ENCODE measurements at places on chromosomes 6 and 20.

- DNase-seq, result no peak
These were observed 332.4 kb upstream of the PRDM1 start for GRCh38 chr6:105753620-105754211.

DNA sequence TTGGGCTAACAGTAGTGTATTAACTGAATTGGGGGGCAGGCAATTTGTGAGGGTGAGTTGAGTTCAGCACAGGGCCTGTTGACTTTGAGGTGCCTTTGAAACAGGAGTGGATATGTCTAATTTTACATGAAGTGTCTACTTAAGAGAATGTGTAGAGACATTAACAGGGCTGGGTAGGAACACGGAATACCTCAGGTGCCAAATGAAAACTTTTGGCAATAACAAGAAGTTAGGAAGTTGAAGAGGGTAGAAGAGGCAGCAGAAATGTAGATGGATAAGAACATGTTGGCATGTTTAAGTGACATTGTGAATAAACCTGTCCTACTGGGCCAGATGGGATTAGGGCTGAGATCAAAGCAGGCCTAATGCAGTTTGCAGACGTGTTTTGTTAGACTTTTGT lies 117.0 kb downstream of the SLC16A10 start:
- no peak for DNase-seq

DNA sequence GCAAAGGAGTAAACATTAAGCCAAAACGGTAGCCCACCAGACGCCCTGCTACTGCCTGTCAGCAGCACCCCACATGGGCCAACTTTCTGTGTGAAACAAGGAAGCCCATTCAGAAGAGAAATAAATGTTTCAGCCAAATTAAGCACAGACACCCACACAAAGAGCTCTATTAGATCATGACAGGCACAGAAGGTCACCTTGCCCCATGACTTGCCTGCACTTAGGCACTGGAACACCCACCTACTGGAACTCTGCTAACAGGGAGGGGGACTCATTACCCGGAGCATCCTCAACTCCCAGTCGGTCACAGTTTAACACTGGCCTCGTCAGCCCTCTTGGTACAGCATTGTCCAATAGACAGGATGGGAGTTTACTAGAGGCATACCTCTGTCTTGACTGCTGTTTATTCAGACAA lies 31.8 kb downstream of the GFOD1 start:
- DNase-seq, result no peak

GRCh38 chr6:160031442-160031841 lies 62.6 kb downstream of the IGF2R start:
- no peak for DNase-seq

DNA sequence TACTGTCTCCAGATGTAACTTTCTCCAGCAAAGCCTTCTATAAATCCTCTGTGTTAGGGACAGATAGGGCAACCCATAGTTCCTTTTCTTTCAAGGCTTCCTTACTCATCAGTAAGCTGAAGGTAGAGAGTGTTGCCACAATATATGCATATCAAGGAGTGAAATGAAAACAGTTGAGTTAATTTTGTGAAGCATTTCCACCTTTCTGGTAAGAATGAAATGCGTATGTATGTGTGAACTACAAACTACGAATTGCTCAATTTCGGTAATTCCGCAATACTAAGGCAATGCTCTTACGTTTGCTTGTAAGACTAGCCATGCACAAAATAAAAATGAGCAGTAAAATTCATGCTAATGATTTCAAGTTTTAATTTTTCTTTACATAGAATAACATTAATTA lies 61.2 kb upstream of the HBS1L start:
- DNase-seq, result no peak

GRCh38 chr6:79196912-79197311 lies 37.6 kb downstream of the HMGN3 start:
- no peak for DNase-seq

GRCh38 chr6:95120984-95121383 lies 456.4 kb upstream of the MANEA start:
- DNase-seq, result no peak

- DNase-seq, result peak; percentile 11
These were observed 31.0 kb downstream of the IRF4 start for GRCh38 chr6:422433-423054.

GRCh38 chr6:8707956-8708772 lies 272.8 kb upstream of the SLC35B3 start:
- peak; percentile 0 for DNase-seq

DNA sequence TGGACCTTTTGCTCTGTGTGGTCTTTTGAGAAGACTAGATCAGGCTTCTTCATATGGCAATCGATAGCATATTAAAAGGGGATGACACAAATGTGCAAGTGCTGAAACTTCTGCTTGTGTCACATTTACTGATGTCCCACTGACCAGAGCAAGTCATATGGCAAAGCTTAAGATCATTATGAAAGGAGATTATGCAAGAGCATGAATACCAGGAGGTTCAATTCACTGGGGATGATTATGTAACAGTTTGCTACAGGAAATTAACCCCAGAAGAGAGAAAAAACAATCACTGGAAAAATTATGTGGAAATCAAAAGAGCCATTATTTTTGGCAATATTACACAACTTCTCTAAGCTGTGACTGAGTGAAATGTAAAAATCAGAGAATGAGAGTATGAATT lies 13.7 kb upstream of the PRDM13 start:
- no peak for DNase-seq

GRCh38 chr6:75117701-75118100 lies 88.2 kb downstream of the COL12A1 start:
- DNase-seq, result no peak

DNA sequence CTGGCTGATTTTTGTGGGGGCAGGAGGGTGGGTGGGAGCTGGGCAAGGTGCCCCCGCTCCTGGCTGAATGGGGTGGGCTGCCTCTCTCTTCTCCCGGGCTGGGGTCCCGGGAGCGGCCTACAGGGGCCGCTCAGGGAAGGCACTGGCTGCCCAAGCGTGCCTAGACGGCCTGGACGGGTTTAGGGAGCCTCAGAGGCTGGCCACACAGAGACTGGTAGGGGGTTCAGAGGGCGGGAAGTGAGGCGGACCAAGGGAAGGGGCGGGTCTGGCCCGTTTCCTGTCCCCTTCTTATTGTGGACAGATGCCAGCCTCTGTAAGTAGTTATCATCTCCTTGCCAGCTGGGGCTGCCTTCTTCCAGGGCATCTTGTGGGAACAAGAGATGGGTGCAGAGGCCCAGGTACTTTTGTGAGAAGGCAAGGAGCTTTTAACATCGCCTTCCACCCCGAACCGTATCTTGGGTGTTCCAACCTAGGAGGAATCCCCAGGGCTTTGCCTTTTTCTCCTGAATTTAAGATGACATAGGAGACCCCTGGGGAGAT lies 437 bp downstream of the CD40 start:
- no peak for DNase-seq

- DNase-seq, result no peak
These were observed 541.3 kb upstream of the MARCKS start for GRCh38 chr6:113315879-113316278.

- no peak for DNase-seq
These were observed 394.7 kb upstream of the SULF2 start for GRCh38 chr20:48180024-48180423.

GRCh38 chr20:16308754-16309153 lies 264.5 kb downstream of the KIF16B start:
- no peak for DNase-seq

DNA sequence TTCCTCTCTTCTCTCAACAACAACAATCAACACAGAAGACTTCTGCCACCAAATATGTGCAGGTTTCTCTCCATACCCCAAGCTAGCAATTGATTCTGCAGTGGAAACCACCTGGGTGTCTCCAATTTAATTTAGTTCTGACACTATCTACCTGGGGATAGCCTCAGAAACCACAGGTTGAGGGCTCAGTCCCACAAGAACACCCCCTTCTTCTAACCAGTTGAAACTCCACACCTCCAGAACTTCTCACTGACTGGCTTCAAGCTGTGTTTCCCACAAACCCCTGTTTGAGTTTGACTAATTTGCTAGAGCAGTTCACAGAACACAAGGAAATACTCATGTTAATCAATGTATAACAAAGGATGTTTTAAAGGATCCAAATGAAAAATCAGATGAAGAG lies 52.5 kb upstream of the SPTLC3 start:
- DNase-seq, result no peak

DNA sequence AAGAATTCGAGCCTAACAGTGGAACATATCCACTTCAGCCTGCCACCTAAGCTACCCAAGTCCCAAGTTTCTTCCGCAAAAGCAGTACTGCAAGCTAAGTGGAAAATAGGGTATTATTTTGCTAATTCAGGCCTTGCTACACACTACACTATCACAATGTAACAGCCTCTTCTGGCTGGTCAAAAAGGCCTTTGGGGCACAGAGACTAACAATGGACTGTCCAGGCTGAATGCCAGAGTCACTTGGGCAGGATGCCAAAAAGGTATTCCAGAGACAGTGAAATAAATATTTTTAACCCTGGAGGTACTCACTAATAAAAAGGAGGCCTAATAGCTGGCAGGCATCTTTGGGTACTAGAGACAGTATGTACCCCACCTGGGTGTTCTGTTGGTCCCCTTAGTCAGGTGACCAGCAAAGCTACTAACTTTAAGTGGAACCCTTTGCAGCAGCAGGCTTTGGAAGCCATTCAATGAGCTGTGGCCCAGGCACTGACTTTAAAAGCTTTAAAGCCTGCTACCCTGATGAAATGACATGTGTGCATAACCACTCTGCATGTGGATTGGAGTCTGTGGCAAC lies 692.1 kb downstream of the HTR1B start:
- no peak for DNase-seq

DNA sequence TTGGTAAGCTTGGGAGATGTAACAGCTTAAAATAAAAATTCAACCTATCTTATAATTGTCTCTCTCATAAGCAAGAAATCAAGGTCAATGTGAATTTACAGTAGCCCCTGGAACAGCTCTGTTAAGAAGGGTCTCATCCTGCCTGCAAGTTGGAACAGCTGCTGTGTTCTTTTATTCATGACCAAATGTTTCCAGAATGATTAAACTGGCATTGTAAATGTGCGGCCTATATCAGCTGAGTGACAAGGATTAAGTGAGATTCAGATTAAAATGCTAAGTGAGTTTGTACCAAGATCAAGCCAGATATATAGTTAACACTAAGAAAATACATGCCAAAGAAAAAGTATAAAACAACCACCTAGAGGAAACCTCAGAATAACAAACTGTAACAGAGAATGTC lies 45.3 kb upstream of the NRSN1 start:
- DNase-seq, result no peak

GRCh38 chr6:119313937-119314884 lies 35.4 kb downstream of the MAN1A1 start:
- no peak for DNase-seq

DNA sequence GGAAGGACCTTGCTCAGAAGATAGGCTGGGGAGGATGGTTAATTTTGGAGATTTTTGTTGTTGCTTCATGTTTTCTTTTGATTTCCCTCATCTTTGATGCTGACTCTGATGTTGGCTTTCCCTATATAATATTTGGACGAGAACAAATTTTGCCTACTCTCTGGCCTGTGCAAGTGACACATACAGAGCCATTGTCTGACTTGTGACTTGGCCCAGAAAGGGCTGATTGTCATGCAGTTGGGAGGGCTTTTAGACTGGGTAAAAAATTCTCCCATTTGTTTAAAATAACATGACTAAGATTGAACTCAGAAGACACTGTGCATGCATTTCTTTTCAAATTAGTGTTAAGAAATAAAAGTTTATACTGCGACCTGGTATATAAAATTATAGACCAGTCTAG lies 98.6 kb upstream of the SUPT3H start:
- DNase-seq, result no peak

DNA sequence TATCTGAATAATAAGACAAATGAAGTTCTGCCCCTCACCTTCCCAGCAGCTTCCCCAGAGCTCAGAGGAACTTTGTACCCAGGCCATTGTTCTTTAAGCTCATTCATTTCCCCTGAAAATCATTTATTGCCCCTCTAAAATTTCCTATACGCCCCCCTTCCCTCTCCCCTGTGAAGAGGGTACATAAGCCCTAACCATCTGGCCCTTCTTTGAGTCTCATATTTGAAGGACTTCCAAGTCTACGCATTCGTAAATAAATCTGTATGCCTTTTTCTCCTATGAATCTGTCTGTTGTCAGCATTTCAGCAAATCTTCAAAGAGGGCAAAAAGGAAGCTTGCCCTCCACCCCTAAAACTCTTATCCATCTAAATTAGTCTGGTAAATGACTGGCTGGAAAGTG lies 73.1 kb upstream of the DST start:
- no peak for DNase-seq

DNA sequence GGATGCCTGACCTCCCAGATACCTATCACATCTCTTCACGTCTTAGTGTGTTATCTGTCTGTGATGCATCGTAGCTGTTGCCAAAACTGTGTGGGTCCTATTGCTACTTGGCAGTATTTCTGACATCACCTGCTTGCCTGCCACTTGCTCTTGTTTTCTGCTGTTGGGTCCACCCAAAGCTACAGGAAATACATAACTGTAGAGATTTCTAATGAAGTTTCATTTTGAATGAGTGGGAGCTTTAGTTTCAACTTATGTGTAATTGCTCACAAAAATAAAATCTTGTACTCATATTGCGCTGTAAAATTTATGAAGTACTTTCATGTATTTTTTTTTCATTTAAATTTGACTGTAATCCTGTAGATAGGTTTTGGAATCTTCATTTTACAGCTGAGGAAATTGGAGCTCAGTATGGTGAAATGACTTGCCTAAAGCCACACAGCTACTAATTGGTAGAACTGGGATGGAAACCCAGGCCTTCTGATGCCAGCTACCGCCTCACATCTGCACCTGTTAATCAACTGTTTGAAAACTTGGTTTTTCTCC lies 113.6 kb upstream of the MAN1A1 start:
- no peak for DNase-seq

- DNase-seq, result no peak
These were observed 382.1 kb downstream of the HACE1 start for GRCh38 chr6:104477569-104477968.

GRCh38 chr20:8796088-8796660 lies 272.7 kb upstream of the PLCB4 start:
- no peak for DNase-seq

DNA sequence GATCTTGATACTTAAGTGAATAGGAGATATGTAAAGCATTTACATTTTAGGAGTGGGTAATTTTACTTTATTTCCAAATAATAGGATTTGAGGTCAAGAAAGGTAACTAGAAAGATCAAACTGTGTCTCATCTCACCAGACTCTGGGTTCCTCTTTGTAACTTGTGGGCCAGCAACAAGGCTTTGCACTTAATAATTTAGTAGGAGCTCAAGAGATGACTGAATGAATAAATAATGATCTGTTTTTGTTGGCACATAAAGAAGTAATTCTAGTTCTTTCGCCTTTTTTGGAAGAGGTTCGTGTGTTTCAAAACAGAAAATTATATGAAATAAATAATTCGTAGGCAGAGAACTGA lies 67.4 kb upstream of the FABP7 start:
- DNase-seq, result no peak

Measured in HS-27A (cell line).